ENCODE measurements at places on chromosomes 2 and 18.

GRCh38 chr2:84317135-84317534 lies 141.9 kb downstream of the SUCLG1 start:
- DNase-seq, result no peak

DNA sequence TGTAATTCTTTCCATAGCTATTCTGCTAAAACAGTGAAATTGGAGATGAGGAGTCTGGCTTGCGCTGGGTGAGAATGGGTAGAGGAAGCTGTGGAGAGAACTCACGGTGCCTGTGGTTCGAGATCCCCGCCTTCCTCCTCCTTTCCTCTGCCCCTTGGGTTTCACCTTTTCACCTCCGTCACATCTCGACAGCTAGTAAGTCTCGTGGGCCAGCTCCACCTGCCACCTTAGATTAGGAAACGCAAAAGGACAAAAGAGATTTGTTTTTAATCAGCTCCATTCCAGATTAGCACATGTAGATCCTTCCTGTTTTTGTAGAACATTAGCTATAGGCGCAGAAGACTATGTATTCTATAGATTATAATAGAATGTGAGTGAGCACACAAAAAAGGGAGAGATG lies 20.6 kb downstream of the TRIB2 start:
- no peak for DNase-seq

GRCh38 chr2:152127628-152128027 lies 28.8 kb upstream of the CACNB4 start:
- DNase-seq, result no peak

- DNase-seq, result no peak
Observed at GRCh38 chr2:73937899-73938298, 11.2 kb downstream of the DGUOK start.

DNA sequence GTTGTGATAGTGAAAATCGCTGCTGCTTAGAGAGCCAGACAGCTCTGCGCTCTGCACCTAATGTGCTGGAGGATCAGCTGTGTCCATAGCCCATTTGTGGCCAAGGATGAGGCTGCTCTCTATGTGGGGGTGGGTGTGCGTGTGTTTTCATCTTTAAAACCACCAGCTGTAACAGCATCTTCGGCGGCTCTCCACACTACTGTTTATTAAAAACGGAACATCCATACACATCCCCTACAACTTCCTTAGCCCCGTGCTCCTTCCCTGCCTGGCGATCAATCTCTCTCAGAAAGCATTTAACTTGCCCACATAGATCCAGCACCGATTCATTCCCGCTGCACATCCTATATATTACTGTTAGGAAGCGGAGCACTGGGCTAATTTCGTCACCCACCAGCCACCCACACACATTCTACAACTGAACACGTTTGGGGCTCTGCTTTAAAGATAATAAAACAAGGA lies 1.6 kb downstream of the CELF4 start:
- DNase-seq, result no peak

GRCh38 chr2:130726614-130727180 lies 2.2 kb upstream of the GPR148 start:
- DNase-seq, result no peak

DNA sequence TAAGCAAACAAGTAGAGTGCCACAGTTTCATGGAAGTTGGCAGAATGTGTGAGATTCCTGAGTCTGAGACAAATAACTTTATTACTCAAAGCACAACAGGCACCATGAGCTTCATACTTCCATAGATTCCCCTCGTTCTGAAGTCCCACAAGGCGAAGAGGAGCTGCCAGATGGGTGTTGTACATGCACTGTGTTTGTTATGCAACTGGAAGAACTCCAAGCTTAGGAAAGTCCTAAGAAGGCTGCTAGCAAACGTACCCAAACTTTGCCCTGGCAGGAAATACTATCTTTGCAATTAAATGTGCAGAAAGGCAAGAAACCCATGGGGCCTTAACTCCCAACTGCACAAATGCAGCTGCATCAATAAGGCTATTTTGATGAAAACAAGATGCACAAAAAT lies 1.6 kb upstream of the GCA start:
- no peak for DNase-seq

DNA sequence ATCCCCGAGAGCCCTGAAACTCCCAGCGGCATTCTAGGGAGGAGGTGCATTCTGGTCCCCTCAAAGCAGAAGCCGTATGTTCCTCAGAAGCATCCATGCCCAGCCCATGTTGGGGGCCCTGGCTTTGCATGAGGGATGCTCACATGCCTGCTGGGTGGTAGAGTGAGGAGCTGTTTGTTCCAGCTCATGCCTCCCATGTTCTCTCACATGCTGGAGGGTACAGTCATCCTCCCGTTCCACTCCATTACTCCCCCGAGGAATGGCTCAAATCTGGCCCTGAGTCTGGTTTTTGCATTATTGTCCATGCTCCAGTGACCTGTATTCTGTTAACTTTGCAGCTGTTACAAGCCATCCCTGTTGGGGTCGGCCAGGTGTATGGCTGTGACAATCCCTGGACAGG lies 24.1 kb downstream of the SLC14A2 start:
- no peak for DNase-seq

GRCh38 chr18:73835656-73836364 lies 311.8 kb downstream of the FBXO15 start:
- DNase-seq, result no peak

- DNase-seq, result no peak
Observed at GRCh38 chr18:43869451-43870008, 592.2 kb upstream of the SYT4 start.

- no peak for DNase-seq
Observed at GRCh38 chr2:38290332-38290731, 86.7 kb downstream of the ATL2 start.

DNA sequence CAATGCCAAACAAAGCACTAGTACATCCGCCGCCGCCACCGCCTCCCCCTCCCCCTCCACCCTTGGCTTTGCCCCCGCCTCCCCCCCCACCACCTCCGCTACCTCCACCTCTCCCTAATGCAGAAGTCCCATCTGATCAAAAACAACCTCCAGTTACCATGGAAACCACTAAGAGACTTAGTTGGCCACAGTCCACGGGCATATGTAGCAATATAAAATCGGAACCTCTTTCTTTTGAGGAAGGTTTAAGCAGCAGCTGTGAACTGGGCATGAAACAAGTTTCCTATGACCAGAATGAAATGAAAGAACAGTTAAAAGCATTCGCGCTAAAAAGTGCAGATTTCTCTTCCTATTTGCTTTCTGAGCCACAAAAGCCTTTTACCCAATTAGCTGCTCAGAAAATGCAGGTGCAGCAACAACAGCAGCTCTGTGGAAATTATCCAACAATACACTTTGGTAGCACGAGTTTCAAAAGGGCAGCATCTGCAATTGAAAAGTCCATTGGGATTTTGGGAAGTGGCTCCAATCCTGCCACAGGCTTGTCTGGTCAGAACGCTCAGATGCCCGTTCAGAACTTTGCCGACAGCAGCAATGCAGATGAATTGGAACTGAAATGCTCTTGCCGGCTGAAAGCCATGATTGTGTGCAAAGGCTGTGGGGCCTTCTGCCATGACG lies 168.0 kb downstream of the ASXL3 start:
- DNase-seq, result no peak

DNA sequence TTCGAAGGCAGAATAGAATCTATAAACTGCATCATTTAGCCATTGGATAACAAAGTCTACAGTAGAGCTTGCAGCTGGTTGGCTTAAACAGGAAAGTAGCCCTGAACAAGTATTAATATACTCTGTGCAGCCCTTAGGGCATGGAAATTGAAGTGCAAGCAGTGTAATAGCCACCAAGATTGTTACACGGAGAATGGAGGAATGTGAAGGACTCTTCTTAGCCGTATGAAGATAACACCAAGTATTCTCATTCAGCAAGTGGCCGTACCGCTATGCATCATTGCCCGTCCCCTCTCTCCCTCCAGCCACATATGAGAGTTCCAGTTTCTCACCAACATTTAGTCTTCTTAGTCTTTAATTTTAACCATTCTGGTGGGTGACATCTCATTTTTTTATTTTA lies 40.5 kb downstream of the ANKRD12 start:
- no peak for DNase-seq

DNA sequence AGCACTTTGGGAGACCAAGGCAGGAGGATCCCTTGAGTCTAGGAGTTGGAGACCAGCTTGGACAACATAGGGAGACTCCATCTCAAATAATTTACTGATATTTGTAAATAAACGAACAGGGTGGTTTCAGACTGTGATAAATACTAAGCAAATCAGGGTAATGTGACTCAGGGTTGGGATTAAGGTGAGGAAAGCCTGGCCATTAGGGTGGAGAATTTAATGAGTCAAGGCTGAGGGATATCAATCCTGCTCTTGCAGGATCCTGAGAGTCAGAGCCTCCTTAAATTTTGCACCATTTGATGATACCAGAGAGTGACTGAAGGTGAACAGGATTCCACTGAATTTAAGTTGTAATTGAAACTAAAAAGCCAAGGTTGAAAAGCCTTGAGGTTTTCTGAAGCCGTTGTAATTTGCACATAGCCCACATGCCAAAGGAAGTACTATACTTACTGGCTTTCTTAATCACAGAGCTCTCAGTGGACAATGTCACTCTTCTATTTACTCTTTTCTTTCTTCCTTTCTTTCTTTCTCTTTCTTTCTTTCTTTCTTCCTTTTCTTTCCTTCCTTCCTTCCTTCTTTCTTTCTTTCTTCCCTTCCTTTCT lies 28.6 kb upstream of the AP1S3 start:
- DNase-seq, result no peak

- no peak for DNase-seq
Observed at GRCh38 chr2:25220313-25220712, 51.9 kb upstream of the POMC start.

- no peak for DNase-seq
Observed at GRCh38 chr2:215505044-215505786, 69.3 kb upstream of the FN1 start.

- DNase-seq, result no peak
Observed at GRCh38 chr2:108129636-108130035, 110.1 kb upstream of the SULT1C3 start.

DNA sequence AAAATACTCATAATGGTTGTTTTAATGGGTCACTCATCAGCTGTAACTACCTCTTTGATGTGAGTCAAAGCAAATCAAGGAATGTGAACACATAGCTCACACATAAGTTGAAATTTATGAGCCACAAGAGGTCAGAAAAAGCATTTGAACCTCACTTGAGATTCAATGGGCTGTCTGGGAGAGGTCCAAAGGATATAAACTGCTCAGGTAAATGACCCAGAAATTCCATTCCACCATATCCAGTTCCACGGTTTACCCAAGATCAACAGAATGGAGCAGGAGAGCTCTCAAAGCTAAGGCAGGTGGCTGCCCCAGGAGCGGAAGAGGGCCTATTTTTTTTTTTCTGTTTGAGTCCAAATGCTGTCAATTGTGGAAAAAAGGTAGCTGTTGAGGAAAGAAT lies 464.1 kb downstream of the TNS1 start:
- no peak for DNase-seq

DNA sequence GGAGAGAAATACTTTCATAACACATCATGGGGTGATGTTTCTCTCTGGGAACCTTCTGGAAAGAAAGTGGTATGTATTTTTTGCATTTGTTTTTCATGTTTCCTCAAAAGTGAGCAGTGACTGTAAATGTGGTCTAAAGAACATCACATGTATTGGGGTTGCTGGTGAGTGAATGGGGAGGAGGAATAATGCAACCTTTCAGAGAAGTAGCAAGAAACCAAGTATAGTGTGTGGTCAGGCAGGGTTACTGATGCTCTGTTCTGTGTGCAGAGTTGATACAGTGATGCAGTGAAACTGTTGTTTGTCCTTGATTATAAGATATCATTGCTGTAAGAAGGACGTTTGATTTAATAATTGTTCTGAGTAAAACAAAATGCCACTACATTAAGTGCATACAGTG lies 24.1 kb downstream of the ADNP2 start:
- no peak for DNase-seq

GRCh38 chr2:23069923-23070322 lies 315.1 kb upstream of the KLHL29 start:
- DNase-seq, result no peak

DNA sequence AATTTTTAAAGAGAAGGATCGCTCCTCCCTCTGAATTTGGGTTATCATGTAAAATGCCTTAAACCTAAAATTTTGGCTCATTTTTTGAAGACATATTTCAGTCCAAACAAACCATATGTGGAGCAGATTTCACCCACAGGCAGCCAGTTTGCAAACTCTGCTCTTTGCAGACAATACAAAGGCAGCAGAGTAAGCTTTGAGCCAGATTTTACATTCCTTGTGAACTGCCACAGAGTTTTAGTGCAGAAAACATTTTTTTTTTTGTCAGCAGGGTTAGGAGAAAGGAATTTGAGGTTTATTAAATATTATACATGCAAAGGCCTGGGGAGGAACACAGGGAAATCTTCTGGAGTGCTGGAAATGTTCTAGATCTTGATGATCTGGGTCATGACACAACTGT lies 171.9 kb upstream of the FN1 start:
- DNase-seq, result no peak

GRCh38 chr2:104914509-104914908 lies 60.6 kb downstream of the POU3F3 start:
- no peak for DNase-seq

- DNase-seq, result no peak
Observed at GRCh38 chr2:106107509-106108131, 86.5 kb downstream of the UXS1 start.

- no peak for DNase-seq
Observed at GRCh38 chr2:101440127-101440738, 34.7 kb downstream of the RFX8 start.

- DNase-seq, result no peak
Observed at GRCh38 chr2:23486684-23487075, 101.7 kb downstream of the KLHL29 start.

DNA sequence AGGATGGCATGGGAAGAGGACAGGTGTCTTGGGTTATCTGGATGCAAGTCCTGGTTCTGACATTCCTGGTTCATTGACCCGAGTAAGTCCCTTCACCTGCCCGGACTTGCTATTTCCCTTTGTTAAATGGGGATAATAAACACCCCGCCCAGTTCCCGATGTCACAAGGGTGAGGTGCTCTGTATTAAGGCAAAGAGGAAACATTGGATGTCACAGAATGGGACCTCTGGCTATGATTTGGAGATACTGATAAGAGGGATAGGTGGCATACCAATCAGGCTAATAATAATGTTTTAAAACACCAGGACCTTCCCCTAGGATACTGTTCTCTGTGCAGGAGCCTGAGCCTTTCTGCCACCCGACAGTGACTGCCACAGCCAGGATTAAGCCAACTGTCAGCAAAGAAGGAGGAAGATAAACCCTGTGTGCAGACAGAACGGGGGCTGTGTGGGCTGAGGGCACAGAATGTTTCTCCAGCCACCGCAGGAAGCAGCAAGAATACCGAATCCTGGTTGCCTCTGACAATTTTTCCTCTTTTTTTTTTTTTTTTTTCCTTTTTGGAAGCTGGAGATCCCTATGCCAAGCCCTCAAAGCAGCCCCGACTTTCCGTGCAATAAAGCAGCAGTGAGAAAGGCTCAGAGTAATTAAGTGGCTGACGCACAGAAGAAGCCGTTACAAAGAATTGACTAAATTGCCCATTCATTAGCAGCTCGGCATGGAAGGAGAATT lies 336.6 kb downstream of the SMAD2 start:
- DNase-seq, result no peak

DNA sequence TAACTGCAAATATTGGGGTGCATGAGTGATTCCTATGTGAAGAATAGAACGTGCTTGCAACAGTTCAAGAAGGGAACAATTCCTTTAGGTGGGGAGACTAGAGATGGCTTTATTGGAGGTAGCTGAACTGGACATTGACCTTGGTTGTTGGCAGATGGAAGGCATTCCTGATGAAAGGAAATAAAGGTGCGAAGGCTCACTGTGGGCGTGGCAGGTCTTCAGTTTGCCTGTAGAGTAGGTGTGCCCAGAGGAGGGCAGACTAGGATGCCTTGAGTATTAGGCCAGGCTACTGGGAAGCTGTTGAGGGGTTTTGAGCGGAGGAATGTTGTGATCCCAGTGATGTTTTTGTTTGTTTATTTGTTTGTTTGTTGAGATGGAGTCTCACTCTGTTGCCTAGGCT lies 2.8 kb downstream of the SPR start:
- no peak for DNase-seq
